SHP77 (cell line): ENCODE measurements at places on chromosomes 6 and 20.

GRCh38 chr6:31472259-31472658 lies 25.7 kb upstream of the MICB start:
- no peak for DNase-seq

GRCh38 chr20:41956338-41957074 lies 338.3 kb upstream of the CHD6 start:
- DNase-seq, result peak; percentile 24

DNA sequence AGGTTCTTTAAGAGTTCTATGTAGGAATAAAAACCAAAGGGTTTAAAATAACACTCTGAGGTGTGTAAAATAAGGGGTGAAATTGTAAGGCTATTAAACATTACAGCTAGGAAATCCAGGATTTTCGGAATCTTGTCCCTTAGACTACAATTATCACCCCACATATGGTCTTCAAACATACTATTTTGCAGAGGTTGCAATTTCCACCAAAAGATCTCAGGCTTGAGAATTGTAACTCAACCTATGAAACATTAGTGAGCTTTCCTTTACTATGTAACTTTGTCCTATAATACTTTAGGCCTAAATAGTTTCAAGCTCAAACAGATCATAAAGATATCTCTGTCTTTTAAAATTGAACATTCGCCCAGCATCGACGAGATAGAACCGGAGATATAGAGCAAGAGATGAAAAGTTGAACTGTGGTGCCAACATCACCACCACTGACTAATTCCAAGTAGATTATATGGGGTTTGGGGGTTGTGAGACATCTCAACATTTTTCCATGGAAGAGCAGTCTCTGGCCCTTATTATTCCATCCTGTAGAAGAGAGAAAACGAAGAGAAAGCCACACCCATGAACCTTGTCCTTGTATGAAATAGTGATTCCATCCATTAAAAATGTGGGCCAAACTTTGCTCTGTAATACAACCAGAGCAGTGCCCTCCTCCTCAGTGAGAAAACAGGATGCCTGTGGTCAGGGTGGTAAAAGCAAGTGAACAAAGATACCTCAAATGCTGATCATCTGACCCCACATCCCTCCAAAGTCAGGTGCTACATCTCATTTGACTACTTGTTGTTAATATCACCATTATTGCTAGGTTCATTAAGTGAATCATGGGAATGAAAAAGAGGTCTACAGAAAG lies 284.5 kb upstream of the GJE1 start:
- no peak for DNase-seq

DNA sequence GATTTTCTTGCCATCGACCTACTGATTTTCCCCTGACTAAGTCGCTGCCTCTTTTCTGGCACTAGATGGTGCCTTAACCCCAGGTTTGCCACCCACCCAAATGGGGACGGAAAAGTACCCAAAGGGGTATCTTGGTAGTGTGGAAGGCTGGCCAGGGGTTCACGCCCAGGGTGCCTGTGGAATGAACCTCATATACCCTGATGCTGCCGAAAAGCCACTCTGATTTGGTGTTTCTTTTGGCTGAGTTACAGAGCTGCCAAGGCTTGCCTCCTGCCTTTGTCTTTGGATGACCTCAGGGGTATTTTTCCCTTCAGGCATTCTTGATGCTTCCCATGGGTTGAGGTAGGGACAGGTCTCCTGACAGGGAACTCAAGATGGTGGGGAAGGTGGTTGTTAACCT lies 78.1 kb downstream of the MAP3K7 start:
- DNase-seq, result no peak
